ENCODE measurements at places on chromosomes 5 and 9.
A peak's percentile ranks its signal among the peaks of the same experiment; 100 is the strongest.

DNA sequence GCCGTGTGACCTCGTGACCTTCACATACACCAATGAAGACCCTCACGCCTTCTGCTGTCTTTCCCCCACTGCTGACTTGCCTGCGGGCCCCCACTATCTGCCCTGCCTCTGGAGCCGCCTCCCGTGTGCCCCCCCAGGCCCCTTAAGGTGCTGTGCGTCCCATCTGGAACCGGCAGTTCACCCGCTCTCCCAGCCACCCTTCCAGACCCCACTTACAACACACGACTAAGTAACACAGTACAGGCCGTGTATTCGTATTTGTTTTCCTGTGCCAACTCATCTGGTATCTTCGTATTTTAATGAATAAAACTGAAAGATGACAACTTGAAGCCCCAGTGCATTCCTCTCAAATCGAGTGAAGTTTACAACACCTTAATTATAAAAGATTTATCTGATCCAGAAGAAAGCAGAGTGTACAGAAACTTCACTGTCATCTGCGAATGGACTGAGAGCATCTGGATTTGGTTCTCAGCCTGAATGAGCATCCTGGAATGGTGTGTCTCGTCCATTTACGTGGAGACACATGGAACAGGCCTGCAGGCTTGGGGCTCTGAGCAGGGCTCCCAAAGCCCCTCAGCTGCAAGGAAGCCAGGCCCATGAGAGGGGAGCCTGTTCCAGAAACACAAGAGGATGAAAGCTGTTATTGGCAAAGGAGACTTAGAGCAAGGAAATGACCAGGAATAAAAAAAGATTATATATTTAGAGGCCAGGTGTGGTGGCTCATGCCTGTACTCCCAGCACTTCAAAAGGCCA is 21.9 kb upstream of the TERT start:
- no peak for DNase-seq

DNA sequence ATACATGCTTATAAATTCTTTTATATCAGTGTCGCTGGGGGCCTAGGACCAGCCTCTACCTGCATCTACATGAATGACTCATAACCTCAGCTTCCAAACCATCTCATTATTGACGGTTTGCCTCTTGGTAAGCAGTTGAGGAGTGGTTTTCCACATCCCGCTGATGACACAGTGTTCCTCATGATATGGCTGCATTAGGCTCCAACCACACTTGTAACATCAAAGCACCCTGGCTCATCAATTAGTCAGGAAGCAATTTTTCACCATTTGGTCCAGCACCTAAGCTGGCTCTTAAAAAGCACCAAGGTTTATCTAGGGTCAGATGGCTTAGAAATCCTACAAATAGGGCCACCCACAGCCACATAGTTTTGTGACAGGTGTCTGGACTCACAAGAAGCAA is 402.4 kb downstream of the ARHGEF28 start:
- no peak for DNase-seq

DNA sequence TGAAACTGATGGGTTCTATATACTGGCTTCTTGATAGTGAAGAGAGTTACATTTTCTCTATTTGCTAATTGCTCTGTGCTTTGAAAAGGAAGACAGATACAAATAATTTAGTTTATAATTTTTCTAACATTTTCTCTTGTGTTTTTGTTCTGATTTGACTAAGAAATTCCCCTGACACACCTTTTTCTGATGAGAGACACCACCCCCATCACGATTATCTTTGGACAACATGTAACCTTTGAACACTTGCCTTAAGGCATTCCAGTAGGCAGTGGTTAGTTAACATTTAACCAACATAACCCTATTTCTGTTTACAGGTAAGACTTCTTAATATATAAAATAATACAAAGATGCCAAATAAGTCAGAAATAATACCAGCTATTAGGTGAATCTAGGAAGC is 4.1 kb upstream of the PTBP3 start:
- DNase-seq, result no peak

GRCh38 chr9:114094971-114095370 is 4.1 kb downstream of the KIF12 start:
- no peak for DNase-seq

GRCh38 chr5:146675636-146676035 is 159.6 kb upstream of the GPR151 start:
- no peak for DNase-seq

DNA sequence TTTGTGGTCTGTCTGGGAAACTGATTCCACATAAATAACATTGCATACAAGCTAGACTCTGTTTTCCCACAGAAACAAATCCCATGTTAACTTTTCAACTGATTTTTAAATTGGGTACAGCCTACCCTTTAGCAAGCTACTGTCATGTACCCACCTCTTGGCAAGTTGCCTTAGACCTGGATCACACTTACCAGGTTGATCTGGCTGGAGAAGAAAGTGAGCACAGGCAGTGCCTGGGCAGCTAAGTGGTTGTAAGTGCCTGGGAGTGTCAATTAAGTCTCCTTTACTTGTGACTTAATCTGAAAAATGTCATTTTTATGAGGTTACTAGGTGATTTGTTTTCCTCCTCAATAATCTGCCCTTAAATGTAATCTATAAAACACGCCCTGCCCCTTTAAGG is 336.4 kb downstream of the ARL15 start:
- DNase-seq, result no peak

GRCh38 chr5:151682751-151683331 is 3.9 kb downstream of the SPARC start:
- DNase-seq, result no peak

- DNase-seq, result no peak
Measured at GRCh38 chr9:122129969-122130368, 29.6 kb downstream of the NDUFA8 start.

- peak; percentile 60 for DNase-seq
Measured at GRCh38 chr5:80654054-80654390, 430 bp upstream of the MSH3 start.

GRCh38 chr5:151750121-151750520 is 8.3 kb downstream of the ATOX1 start:
- DNase-seq, result no peak
